A549 treated with ZK216348 at 1 μM for 4 hours (cell line): ENCODE measurements at places on chromosomes 12 and 14. TPM values are rescaled to one million over a fixed set of nuclear protein-coding genes. Genes with fewer than 3 reads are reported as not detected.

CDK2 gene
- 48.3 to 60.3 TPM (median 53.6 TPM) in 5 replicates for total RNA-seq

NKX2-8 gene
- 1.4 to 4.5 TPM (median 3.9 TPM) in 5 replicates for total RNA-seq

CLEC1B gene
- total RNA-seq, result not detected in 5 replicates

KCNMB4 gene
- total RNA-seq, result 0.12 to 0.22 TPM (median 0.18 TPM) in 5 replicates

ENDOU gene
- 0.18 TPM in 1 of 5 replicates, not detected in the others for total RNA-seq

TEAD4 gene
- 37.2 to 51.6 TPM (median 49.0 TPM) in 5 replicates for total RNA-seq

P2RX2 gene
- total RNA-seq, result not detected in 5 replicates

HOXC11 gene
- total RNA-seq, result 0.49 to 0.76 TPM (median 0.55 TPM) in 5 replicates

KRT78 gene
- total RNA-seq, result 0.24 TPM in 1 of 5 replicates, not detected in the others

SAMD4A gene
- 7.6 to 9.9 TPM (median 8.8 TPM) in 5 replicates for total RNA-seq

GPRC5A gene
- 233 to 522 TPM (median 421 TPM) in 5 replicates for total RNA-seq

MORN3 gene
- 0.11 to 0.33 TPM (median 0.15 TPM) in 4 of 5 replicates, not detected in the other for total RNA-seq

TAS2R9 gene
- not detected in 5 replicates for total RNA-seq

PRH2 gene
- total RNA-seq, result not detected in 5 replicates

TULP3 gene
- 18.1 to 21.4 TPM (median 20.3 TPM) in 5 replicates for total RNA-seq

AQP6 gene
- not detected in 5 replicates for total RNA-seq

BIN2 gene
- 0.09 to 0.19 TPM (median 0.14 TPM) in 4 of 5 replicates, not detected in the other for total RNA-seq

LRRK2 gene
- 1.2 to 2.4 TPM (median 1.6 TPM) in 5 replicates for total RNA-seq

NELL2 gene
- not detected in 5 replicates for total RNA-seq

CD4 gene
- not detected in 5 replicates for total RNA-seq
